ENCODE measurements at places on chromosomes 5 and 9. TPM values are rescaled to one million over a fixed set of nuclear protein-coding genes. Genes with fewer than 3 reads are reported as not detected.

DNA sequence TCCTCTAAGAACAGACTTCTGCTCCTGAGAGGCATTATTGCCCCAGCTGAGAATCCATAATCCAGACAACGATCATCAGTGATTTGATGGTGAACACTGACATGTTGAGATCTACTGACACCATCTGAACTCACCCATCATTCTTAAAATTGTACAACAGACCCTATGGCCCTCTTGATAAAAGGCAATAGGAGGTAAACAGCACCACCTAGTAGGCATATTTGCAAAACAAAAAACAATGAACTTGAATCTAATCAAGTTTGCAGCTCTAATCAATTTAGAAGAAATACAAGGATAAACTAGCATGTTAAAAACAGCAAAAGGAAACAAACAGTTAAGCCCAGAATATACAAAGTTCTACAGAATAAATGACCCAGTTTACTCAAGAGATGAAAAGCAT, 89.6 kb downstream of the SFXN1 start:
- peak; percentile 5 for DNase-seq

GRCh38 chr5:2157372-2157771, 274.6 kb upstream of the IRX4 start:
- no peak for DNase-seq

DNA sequence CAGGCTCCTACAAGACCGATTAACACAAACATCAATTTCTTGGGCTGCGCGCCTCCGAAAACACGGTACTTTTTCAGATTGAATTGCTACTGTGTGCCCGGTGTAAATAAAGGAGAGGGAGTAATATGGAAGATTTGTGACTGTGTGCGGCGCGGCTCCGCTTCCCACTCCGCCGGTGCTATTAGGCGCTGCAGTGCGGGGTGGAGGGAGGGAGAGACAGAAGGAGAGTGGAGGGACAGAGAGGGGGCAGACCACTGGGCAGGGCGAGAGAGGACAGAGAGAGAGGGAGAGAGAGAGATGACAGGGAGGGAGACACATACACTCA, 24.7 kb upstream of the RNU6ATAC start:
- DNase-seq: no peak

- DNase-seq: no peak
Observed at GRCh38 chr5:1420211-1421195, 24.7 kb downstream of the SLC6A3 start.

GRCh38 chr9:87119328-87119881, 172.1 kb upstream of the GAS1 start:
- DNase-seq: no peak

Gene ARSI
- total RNA-seq: not detected

Gene CAVIN4
- 0.68 TPM for total RNA-seq

Gene FASTKD3
- 15.1 TPM for total RNA-seq

Gene HACD4
- not detected for total RNA-seq

Gene PRDM9
- not detected for total RNA-seq

Gene PCDHA10
- not detected for total RNA-seq

All from OCI-LY7 (cell line).